IMR-90 (cell line): ENCODE measurements at places on chromosomes 12 and 14. TPM values are rescaled to one million over a fixed set of nuclear protein-coding genes. Genes with fewer than 3 reads are reported as not detected.

DNA sequence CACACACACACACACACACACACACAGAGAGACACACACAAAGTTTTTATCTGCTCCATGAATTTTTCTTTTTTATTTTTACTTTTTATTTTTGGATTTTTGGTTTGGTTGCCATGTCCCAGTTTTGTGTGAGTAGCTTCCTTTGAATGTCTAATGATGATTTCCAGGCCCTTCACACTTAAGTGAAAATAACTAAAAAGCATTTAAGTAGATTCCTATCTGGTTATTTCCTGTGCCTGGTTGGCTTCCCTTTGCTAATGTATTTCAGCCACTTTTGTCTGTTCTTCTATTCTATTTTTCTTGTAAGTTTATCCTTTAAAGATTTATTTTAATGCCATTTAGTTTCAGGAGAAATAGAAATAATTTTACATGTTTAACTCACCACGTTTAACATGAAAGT, 755.4 kb downstream of the SLC6A15 start:
- H3K27ac ChIP-seq, result no peak overlapping the region
- H3K4me1 ChIP-seq, result no peaks in the 10 kb centered on the region
- no peak overlapping the region for H3K4me3 ChIP-seq
- no peaks in the 10 kb centered on the region for H3K27me3 ChIP-seq
- no peaks in the 10 kb centered on the region for H3K36me3 ChIP-seq

GRCh38 chr12:120228041-120228290, 27.1 kb upstream of the RPLP0 start:
- no peak overlapping the region for H3K4me3 ChIP-seq
- peak overlapping the region; percentile 9; the same call in 1 of the 2 replicates for H3K27ac ChIP-seq
- peaks cover 13% of the 10 kb centered on the region for H3K36me3 ChIP-seq
- H3K27me3 ChIP-seq, result no peaks in the 10 kb centered on the region

OR4N2 gene
- total RNA-seq, result not detected in 2 replicates

- H3K4me3 ChIP-seq, result no peak overlapping the region
- H3K36me3 ChIP-seq, result peaks cover 3% of the 10 kb centered on the region; the same call in 1 of the 2 replicates
- no peak overlapping the region for H3K27ac ChIP-seq
- no peaks in the 10 kb centered on the region for H3K27me3 ChIP-seq
- peaks cover 2% of the 10 kb centered on the region for H3K4me1 ChIP-seq
These were observed 127.4 kb upstream of the ATF1 start for GRCh38 chr12:50636505-50636904.

SLC7A8 gene
- not detected in 2 replicates for total RNA-seq

- no peaks in the 10 kb centered on the region for H3K4me1 ChIP-seq
- peaks cover 4% of the 10 kb centered on the region; the same call in 1 of the 2 replicates for H3K27me3 ChIP-seq
- peak; percentile 68 for DNase-seq
- H3K36me3 ChIP-seq, result no peaks in the 10 kb centered on the region
- H3K4me3 ChIP-seq, result no peak overlapping the region
These were observed 48.1 kb upstream of the BICDL1 start for GRCh38 chr12:119940897-119941296.

- no peaks in the 10 kb centered on the region for H3K36me3 ChIP-seq
- H3K27me3 ChIP-seq, result no peaks in the 10 kb centered on the region
- H3K27ac ChIP-seq, result no peak overlapping the region
- DNase-seq, result peak; percentile 0
These were observed 218.6 kb upstream of the SYT1 start for GRCh38 chr12:78645956-78646355.

GRCh38 chr14:84085493-84085892, 1444.5 kb upstream of the FLRT2 start:
- no peaks in the 10 kb centered on the region for H3K27me3 ChIP-seq
- peaks cover 2% of the 10 kb centered on the region; the same call in 1 of the 2 replicates for H3K4me1 ChIP-seq
- no peak overlapping the region for H3K27ac ChIP-seq
- DNase-seq, result no peak
- no peaks in the 10 kb centered on the region for H3K36me3 ChIP-seq

GRCh38 chr14:91228112-91229004, 16.1 kb downstream of the GPR68 start:
- H3K36me3 ChIP-seq, result peaks cover 1% of the 10 kb centered on the region; the same call in 1 of the 2 replicates
- peak; percentile 84 for DNase-seq
- no peaks in the 10 kb centered on the region for H3K27me3 ChIP-seq
- no peak overlapping the region for H3K4me3 ChIP-seq

KCNC2 gene
- not detected in 2 replicates for total RNA-seq

ZNF10 gene
- 5.3 and 6.1 TPM in 2 replicates for total RNA-seq

EML5 gene
- total RNA-seq, result 22.2 and 34.7 TPM in 2 replicates

GRCh38 chr12:115257791-115258190, 573.8 kb upstream of the TBX3 start:
- H3K27ac ChIP-seq, result no peak overlapping the region
- H3K27me3 ChIP-seq, result peaks cover 4% of the 10 kb centered on the region; the same call in 1 of the 2 replicates
- no peaks in the 10 kb centered on the region for H3K4me1 ChIP-seq

GRCh38 chr12:76548222-76548837, 11.2 kb downstream of the OSBPL8 start:
- no peak overlapping the region for H3K27ac ChIP-seq
- no peaks in the 10 kb centered on the region for H3K36me3 ChIP-seq
- H3K27me3 ChIP-seq, result no peaks in the 10 kb centered on the region
- no peak overlapping the region for H3K4me3 ChIP-seq
- DNase-seq, result no peak

DNA sequence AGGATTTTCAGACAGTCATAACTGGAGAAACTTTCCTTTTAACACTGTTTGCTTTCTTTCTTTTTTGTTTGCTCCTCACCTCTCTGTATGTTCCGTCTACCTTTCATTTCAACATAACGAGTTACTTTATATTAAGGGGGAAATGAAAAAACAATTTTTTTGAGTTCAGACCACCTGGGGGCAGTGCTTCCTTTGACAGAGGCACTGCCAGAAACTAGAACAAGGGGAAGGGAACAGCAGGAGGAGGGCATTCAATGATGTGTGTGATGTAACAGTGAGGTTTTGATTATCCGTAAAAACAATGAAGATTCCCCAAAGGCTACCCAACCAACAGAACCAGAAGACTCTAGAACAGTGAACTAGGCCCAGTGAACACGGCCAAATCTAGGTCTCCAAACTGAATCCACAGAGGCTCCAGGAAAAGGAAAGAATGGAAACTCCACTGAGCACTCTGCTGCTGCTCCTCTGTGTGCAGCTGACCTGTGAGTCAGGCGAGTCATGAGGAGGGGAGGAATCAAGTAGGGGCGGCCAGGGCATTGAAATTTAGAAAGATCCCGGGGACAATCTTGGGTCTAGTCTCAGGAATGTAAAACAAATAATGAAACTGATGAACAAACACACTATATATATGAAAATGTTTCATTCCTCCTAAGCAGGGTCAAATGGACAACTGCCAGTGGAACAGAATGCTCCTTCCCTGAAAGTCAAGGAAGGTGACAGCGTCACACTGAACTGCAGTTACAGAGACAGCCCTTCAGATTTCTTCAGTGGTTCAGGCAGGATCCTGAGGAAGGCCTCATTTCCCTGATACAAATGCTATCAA, 323.5 kb downstream of the DAD1 start:
- peaks cover 7% of the 10 kb centered on the region for H3K4me1 ChIP-seq
- peak; percentile 39 for DNase-seq

DNA sequence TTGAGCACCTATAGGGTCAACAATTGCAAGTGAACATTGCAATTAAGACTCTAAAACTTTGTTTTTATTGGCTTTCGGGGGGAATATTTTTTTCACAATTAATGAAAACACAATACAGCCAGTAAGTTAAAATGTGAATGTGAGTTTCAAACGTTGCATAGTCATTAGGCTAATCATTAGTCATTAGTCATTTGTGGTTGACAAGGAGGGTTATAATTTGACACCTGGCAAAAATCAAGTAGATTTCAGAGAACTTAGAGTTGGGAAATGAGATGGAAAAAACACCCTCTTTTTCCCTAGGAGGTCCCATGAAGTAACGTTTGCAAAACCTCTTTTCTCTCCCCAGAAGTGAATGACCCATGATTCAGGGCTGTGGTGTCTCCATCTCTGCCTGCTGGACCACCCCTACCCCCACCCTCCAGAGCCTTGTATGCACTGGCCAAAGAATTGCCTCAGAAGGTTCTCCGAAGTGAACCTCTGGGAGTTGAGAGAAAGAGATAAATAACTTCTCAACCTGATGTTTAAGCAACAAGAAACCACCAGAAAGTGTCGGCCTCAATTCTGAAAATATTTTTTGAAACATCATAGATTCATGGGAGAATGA, 196.3 kb downstream of the PAX9 start:
- H3K4me1 ChIP-seq, result no peaks in the 10 kb centered on the region
- no peak overlapping the region for H3K4me3 ChIP-seq
- no peaks in the 10 kb centered on the region for H3K36me3 ChIP-seq
- no peak for DNase-seq

DNA sequence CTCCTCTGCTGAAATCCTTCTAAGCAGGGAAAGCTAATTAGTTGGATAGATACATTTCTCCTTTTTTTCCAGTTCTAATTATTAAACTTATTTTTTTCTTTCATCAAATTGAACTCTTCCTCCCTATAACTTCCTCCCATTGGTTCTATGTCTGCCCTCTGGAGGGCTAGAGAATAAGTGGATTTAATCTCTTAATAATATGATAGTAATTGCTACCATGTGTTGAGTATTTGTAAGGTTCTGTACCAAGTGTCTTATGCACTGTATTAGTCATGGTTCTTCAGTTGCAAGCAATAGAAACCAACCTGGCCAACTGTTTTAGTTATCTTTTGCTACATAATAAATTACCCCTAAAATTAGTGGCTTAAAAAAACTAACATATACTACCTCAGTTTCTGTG, 190.5 kb upstream of the PLXNC1 start:
- H3K4me3 ChIP-seq, result no peak overlapping the region
- H3K4me1 ChIP-seq, result peaks cover 6% of the 10 kb centered on the region; the same call in 1 of the 2 replicates
- peak; percentile 8 for DNase-seq
- no peaks in the 10 kb centered on the region for H3K36me3 ChIP-seq

- no peaks in the 10 kb centered on the region for H3K4me1 ChIP-seq
- no peak overlapping the region for H3K27ac ChIP-seq
- no peaks in the 10 kb centered on the region for H3K36me3 ChIP-seq
- no peak overlapping the region for H3K4me3 ChIP-seq
These were observed 648.1 kb downstream of the BCL11B start for GRCh38 chr14:98623788-98624415.

RNF212B gene
- not detected in 2 replicates for total RNA-seq

KRT75 gene
- not detected in 2 replicates for total RNA-seq

DNA sequence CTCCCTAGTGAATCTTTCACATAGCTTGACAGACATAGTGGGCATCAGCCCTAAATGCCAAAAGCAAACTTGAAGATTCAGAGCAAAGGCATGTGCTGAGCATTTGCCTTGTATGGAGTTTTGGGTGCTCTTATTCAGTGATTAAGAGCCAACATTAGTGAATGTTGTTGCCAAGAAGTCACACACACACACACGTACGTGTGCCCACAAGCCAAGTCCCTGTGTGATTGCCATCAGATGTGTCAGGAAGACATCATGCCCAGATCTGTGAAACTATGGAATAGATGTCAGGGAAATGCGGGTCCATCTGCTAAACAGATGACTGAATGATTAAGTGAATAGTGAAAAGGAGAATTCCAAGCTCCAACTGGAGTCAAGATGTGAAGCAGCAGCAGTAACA, 149.0 kb downstream of the AKAP6 start:
- H3K4me3 ChIP-seq, result no peak overlapping the region
- H3K36me3 ChIP-seq, result no peaks in the 10 kb centered on the region
- H3K4me1 ChIP-seq, result peaks cover 24% of the 10 kb centered on the region
- DNase-seq, result no peak
- no peaks in the 10 kb centered on the region for H3K27me3 ChIP-seq

EPYC gene
- not detected in 2 replicates for total RNA-seq

DNA sequence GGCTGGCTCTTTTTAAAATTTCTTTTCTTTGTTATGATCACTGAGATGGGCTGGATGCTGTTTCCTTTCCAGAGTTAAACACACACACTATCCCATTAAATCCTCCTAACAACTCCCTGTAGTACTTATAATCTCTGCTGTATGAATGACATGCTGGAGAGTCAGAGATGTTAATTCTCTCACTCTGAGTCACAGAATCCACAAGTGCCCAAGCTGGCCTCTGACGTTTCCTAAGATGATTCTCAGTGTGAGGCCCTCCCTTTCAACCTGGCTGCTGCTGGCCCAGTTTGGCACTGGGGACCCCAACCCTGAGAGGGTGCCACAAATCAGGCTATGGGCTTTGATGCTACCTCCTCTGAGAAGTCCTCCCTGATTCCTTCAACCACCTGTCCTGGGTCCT, 5.4 kb downstream of the NOS1 start:
- no peaks in the 10 kb centered on the region for H3K27me3 ChIP-seq
- no peaks in the 10 kb centered on the region for H3K4me1 ChIP-seq
- DNase-seq, result no peak
- no peak overlapping the region for H3K27ac ChIP-seq
- no peaks in the 10 kb centered on the region for H3K36me3 ChIP-seq

- no peaks in the 10 kb centered on the region for H3K4me1 ChIP-seq
- DNase-seq, result no peak
- no peak overlapping the region for H3K27ac ChIP-seq
- H3K36me3 ChIP-seq, result no peaks in the 10 kb centered on the region; the same call in 1 of the 2 replicates
- H3K27me3 ChIP-seq, result no peaks in the 10 kb centered on the region
- no peak overlapping the region for H3K4me3 ChIP-seq
These were observed 21.9 kb upstream of the FGD4 start for GRCh38 chr12:32377344-32378055.

GRCh38 chr14:100827101-100828021, 1.4 kb downstream of the MEG3 start:
- H3K36me3 ChIP-seq, result peaks cover 33% of the 10 kb centered on the region
- H3K27me3 ChIP-seq, result no peaks in the 10 kb centered on the region; the same call in 1 of the 2 replicates
- peaks cover 6% of the 10 kb centered on the region; the same call in 1 of the 2 replicates for H3K4me1 ChIP-seq
- peak overlapping the region; percentile 88 for H3K27ac ChIP-seq
- peak overlapping the region; percentile 81 for H3K4me3 ChIP-seq
- DNase-seq, result peak; percentile 16

DNA sequence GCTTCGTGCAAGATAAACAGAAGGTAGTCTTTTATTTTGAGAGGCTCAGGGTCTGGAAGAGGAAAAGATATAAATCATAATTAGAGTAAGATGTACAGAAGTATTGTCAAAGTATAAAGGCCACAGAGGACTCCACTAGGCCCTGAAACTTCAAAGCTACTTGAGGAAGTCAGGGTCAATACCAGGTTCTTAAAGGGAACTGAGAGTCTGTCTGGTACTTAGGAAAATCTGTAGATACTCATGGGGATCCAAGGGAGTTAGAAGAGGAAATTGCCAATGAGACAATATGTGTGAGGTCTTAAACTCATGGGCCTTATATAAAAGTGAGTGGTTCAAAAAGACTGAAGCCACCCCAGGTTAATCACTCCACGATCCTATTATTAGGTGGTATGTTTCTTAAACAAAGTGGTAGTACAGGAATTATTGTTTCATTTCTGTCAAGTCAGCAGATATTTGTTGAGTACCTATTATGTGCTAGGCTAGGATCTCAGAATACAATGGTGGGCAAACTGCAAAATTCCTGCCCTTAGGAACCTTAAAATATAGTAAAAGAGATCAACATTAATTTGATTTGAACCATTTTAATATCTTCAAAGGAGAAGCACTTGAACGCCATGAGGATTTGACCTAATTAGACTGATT, 314.6 kb downstream of the ADAMTS20 start:
- H3K4me1 ChIP-seq, result no peaks in the 10 kb centered on the region
- H3K36me3 ChIP-seq, result no peaks in the 10 kb centered on the region
- no peaks in the 10 kb centered on the region for H3K27me3 ChIP-seq
- DNase-seq, result no peak

- no peak overlapping the region for H3K27ac ChIP-seq
- H3K27me3 ChIP-seq, result peaks cover 15% of the 10 kb centered on the region
- no peaks in the 10 kb centered on the region for H3K36me3 ChIP-seq
- no peak for DNase-seq
- H3K4me3 ChIP-seq, result no peak overlapping the region
These were observed 13.0 kb upstream of the WNK1 start for GRCh38 chr12:739349-739748.

MUCL1 gene
- not detected in 2 replicates for total RNA-seq
